ENCODE measurements at places on chromosomes 3 and 15.

- DNase-seq, result no peak
These were observed 49.8 kb downstream of the PPCDC start for GRCh38 chr15:75073197-75073596.

DNA sequence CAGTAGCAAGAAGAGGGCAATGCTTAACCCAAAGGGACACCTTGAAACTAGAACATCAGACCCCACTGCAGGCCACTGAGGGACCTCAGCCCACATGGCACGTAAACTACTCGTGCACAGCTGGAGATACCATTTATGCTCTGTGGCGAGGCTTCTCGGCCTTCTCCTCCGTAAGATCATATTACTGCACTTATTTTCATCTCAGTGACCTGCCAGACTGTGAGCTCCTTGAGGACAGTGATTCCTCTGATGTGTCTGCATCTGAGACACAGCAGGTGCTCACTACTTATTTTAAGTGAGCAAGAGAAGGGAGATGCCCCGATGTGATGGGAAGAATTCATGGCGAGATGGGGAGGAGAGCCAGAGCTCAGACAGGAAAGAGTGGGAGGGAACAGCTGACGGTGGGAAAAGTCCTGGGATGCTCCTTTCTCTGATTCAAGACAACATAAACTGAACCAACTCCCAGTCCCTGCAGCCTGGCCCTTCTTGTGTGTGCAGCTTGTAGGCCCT is 137.6 kb downstream of the RPLP1 start:
- no peak for DNase-seq

DNA sequence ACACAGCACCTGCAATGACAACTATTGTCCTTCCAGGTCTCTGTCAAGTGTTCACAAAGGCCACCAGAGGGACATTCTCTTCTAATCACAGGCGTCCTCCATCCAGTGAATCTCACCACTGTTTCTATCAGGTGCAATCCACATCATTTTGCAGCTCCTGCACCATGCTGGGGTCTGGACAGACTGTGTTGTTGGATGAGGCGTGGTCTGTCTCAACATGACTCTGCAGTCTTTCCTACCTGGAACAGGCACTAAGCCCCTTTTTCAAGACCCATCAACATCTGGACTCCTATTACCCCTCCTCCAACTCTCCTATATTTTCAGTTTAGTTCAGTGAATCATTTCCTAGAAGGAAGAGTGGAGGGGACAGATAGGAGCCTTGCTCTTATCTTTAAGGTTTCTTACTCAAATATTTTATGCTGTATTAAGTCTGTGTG is 31.5 kb upstream of the VEPH1 start:
- no peak for DNase-seq

DNA sequence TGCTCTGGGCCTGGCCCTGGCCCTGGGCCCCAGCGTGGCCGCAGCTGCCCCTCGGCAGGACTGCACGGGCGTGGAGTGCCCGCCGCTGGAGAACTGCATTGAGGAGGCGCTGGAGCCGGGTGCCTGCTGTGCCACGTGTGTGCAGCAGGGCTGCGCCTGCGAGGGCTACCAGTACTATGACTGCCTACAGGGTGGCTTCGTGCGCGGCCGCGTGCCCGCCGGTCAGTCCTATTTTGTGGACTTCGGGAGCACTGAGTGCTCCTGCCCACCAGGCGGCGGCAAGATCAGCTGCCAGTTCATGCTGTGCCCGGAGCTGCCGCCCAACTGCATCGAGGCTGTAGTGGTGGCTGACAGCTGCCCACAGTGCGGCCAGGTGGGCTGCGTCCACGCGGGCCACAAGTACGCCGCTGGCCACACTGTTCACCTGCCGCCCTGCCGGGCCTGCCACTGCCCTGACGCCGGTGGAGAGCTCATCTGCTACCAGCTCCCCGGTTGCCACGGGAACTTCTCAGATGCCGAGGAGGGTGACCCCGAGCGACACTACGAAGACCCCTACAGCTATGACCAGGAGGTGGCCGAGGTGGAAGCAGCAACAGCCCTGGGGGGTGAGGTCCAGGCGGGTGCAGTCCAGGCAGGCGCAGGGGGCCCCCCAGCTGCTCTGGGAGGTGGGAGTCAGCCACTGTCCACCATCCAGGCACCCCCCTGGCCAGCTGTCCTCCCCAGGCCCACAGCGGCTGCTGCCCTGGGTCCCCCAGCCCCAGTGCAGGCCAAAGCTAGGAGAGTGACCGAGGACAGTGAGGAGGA is 21.7 kb downstream of the FBLN2 start:
- no peak for DNase-seq

- DNase-seq, result no peak
These were observed 24.3 kb upstream of the ATP8B4 start for GRCh38 chr15:50143255-50143860.

DNA sequence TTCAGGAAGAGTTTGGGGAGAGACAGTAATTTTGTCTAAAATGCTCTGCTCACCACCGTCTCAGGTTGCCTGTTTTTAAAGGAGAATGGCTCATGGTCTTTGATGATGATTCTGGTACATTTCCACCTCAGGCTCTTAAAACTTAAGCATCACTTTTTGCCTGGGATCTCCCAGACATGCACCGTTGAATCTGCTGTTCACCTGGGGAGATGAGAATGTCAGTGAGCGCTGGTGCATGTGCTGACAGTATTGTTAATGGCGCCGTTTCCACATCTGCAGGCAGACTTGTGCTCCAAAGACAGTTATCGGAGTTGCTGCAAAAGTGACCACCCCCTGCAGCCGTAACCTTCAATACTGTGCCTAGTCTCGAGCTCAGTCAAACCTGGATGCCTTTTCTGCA is 219.0 kb upstream of the TPM1 start:
- no peak for DNase-seq
